ENCODE measurements at places on chromosomes 12 and 14.

DNA sequence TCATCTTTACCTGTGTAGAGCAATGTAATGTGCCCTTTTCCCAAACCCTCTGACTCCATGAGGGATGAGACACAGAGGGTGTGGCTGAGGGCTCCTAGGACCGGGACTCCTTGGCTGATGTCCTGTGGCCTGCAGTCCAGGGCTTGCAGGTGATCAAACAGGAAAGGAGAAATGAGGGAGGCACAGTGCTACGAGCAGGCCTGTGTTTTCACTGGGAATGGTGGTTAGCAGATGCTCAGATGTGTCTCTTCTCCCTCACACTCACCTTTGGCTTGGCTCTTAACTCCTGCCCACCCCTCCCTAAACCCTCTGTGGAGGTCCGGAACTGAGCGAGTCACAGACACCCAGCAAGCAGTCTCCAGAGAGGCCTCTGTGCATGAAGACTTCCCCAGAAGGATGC is 254.4 kb downstream of the DAD1 start:
- no peak for DNase-seq

GRCh38 chr12:47718531-47718930 is 6.8 kb downstream of the ENDOU start:
- DNase-seq = no peak

GRCh38 chr12:125218952-125219351 is 153.7 kb downstream of the AACS start:
- DNase-seq = no peak

- no peak for DNase-seq
Observed at GRCh38 chr14:77045238-77046162, 17.0 kb upstream of the IRF2BPL start.

DNA sequence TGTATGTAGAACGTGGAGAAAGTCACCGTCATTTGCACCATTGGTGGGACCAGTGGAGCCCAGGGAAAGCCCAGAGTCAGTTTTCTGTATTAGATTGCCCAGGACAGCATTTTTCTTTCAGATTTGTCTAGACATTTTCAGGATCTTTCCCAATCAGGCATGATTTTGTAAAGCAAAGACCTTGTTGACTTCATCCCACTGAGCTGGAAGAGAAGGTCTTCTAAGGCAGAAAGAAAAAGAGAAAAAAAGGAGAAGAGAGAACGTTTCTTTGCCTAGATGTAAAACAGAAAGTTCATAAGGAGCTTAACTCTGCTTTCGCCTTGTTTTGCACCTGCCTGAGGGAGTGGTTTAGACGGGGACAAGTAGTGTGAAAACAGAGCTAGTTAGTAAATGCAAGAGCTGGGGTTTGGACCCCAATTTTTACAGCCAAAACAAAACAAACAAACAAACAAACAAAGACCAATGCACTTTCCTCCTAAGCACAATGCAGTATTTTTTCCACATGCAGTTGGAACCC is 273.1 kb downstream of the ZFP36L1 start:
- no peak for DNase-seq

GRCh38 chr12:4230526-4230925 is 43.0 kb upstream of the CCND2 start:
- DNase-seq = no peak

GRCh38 chr12:91333966-91334365 is 151.3 kb upstream of the DCN start:
- DNase-seq = no peak
